NAMALWA (cell line): ENCODE measurements at places on chromosomes 2 and 18.

DNA sequence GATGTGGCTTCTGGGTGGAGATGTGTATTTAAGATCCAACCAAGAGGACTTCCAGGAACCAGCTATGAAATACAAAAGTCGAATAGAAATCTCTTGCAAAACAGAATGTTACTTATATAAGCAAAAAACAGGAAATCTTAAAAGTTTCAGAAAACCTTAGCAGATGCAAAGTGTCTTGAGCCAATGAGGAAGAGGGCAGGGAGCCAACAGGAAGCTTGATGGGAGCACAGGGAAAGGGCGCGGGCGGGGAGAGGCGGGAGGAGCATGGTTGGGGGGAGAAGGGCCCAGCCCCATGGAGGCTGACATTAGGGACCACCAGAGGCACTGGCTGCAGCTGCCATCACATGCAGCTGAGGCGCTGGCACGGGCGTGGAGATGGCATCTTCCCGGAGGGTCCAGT is 203.3 kb downstream of the SNTG2 start:
- DNase-seq = no peak

- no peak for DNase-seq
Observed at GRCh38 chr2:204172145-204172600, 235.6 kb downstream of the ICOS start.

DNA sequence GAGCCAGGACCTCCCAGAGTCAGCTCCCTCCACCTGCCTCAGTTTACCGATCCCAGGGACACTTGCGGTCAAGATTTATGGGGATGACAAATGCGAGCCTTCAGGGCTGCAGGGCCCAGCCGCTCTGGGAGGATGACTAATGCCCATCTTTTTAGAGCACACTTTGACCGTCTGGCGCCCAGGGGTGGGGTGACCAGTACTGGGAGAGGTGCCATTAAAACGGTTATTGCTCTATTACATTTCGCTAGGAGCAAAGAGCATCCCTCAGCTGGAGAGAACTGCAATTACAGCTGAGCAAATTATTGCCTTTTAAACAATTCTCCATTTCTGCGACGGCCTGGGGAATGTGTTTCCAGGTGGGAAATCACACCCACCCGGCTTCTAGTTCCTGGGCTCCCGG is 42.6 kb upstream of the HPCAL1 start:
- no peak for DNase-seq

DNA sequence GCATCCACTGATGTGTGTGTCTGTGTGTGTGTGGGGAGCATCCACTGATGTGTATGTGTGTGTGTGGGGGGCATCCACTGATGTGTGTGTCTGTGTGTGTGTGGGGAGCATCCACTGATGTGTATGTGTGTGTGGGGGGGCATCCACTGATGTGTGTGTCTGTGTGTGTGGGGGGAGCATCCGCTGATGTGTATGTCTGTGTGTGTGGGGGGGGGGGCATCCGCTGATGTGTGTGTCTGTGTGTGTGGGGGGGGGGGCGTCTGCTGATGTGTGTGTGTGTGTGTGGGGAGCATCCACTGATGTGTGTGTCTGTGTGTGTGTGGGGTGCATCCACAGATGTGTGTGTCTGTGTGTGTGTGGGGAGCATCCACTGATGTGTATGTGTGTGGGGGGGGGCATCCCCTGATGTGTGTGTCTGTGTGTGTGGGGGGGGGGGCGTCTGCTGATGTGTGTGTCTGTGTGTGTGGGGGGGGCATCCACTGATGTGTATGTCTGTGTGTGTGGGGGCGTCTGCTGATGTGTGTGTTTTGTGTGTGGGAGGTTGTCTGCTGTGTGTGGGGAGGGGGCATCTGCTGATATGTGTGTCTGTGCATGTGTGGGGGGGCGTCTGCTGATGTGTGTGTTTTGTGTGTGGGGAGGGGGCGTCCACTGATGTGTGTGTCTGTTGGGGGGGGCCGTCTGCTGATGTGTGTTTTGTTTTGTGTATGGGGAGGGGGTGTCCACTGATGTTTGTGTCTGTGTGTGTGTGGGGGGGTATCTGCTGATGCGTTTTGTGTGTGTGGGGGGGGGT is 125.9 kb downstream of the NFATC1 start:
- DNase-seq = no peak

DNA sequence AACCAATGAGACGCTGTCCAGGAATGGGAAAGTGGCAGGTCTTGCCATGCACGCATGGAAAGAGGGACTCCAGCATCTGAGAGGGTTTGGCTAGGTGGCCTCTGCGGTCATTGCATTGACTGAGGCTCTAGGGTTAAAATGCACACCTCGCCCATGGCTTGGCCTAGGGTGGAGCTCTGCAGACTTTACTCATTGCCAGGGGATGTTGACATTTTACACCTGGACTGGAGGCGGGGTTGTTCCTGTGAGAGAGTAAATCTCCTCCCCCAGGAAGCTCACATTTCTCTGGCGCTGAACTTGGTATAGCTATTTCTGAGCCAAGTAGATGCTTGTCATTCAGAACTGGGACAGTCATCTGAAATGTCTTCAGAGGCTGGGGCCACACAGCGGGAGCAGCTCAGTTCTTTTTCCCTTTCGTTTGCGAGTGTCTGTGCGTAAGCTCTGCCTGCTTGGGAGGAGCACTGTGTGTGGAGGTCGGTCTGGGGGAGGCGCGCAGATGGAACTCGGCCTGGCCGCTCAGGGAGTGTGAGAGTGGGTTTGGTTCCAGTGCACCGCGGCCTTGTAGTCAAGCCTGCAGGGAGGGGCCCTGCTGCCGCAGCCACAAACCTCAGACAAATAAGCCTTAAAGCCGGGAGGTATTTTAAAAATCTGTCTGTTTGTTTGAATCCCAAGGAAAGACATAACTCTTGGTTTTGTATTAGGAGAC is 76.5 kb downstream of the LPIN1 start:
- DNase-seq = no peak

- DNase-seq = no peak
Observed at GRCh38 chr2:233248999-233249398, 2.5 kb upstream of the ATG16L1 start.
